Hypothalamus (tissue), 51 donors: ENCODE measurements at places on chromosomes 5 and 9.

DNA sequence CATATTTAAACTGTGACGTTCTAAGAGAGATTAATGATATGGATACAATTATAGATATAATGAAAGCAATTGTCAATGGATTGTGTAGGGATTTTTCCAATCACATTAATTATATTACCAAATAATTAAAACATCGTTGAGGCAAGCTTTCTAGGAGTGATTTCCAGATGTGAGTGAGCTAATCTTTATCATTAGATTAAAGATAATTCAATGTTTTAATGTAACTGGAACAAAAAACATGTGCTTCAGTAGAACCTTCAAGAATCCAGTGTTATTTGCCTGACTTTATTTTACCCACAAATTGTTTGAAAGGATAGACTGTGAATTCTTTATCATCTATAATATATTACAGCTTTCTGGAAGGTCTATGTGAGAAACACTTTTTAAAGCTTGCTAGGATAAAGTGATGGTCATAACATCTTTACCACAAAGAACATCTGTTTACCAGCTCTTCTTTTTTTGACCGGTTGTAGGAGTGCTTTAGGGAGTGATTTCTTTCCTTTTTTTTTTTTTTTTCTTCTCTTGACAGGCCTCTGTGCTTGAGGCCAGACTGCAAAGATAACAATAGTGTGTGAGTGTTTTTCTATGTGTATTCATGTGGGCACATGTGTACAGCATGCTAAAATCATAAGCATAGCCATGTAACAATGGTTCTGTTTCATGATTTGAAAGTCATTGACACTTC is 35.0 kb downstream of the SNCAIP start:
- DNase-seq = no peak

GRCh38 chr5:88826646-88827585 is 56.1 kb downstream of the MEF2C start:
- DNase-seq = no peak

GRCh38 chr9:77879437-77879943 is 152.1 kb downstream of the GNAQ start:
- no peak for DNase-seq

- DNase-seq = no peak
These were observed 271.4 kb downstream of the ELAVL2 start for GRCh38 chr9:23554686-23555085.

DNA sequence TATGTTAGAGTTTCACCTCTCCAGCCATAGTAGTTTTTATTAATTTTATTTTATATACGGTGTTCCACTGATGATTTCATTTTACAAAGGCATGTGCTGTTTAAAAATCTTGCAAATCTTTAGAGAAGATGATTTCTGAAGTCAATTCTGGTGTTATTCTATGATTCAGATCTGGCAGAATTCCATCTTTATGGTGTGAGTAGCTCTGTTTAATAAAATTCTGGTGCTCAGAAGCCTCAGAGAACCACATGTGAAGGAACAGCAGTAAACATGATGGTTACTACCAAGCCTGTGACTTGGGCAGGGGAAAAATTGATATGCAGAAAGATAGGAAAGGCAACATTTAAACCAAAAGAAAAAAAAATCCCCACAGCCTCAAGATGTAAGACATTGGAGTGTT is 299.7 kb downstream of the NPR3 start:
- DNase-seq = no peak

DNA sequence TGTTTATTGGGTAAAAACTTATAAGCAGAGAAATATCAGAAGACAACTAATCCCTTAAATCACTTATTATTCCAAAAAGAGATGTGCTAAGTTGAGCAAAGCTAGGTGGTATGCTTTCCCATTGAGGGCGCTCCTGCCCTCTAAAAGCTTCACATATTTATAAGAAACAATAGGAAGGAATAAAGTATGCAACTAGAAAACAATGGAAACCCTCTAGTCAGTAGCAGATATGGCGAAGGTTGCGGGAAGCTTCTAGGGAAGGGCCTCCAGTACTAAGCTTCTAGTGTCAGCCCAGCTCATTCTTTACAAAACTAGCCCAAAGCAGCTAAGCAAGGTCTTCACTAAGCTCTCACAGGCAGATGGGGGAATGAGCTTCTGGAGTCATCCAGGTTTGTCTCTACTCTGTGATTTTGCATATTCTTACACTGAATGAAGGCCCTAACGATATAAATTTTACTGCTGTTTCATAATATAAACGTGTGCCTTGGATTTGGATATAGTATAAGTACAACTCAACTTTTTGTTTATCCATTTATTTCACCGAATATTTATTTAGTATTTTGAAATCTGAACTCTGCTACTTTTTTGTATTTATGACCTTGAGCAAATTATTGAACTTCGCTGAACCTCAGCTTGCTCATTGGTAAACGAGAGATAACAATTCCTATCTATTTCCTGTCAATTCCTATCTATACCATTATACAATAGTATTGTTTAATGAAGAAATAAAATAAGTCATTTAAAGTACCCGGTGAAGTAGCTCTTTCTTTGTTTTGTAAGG is 571.4 kb downstream of the ELAVL2 start:
- no peak for DNase-seq

DNA sequence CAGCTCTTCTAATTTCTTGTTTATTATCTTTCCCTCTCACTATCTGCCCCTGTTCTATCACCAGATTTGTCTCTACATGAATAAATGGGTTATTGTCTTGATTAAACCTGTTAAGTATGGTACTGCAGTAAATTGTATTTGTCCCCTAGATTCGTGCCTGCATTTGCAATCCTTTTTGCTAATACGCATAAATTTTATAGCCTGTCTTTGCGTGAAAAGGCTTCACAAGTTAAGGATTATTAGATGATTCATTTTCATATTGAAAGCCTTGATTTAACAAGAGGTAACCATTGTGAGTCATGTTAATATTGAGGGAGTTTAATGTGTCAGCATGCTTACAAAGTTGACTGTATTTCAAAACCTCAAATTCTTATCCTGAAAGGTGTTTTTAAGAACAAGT is 204.6 kb downstream of the PCSK1 start:
- no peak for DNase-seq

- DNase-seq = no peak
These were observed 11.7 kb upstream of the SETX start for GRCh38 chr9:132366481-132366880.

DNA sequence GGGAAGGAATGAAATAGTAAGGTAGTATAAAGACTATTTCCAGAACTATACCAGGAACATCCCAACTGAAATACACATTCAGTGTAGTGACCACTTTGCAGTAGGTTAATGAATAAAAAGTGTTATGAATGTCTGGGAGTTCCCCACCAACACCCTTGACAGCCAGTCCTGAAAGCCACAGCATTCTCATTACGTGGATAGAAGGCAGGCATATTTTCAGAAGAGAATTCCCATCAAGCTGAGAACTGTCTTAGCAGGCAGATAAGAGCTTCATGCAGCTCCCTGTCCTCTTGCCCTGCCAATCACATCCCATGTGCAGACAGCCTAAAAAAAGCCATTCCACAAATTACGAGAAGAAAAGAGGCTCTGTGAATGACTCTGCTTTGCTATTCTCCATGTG is 695.0 kb downstream of the DTWD2 start:
- no peak for DNase-seq

- no peak for DNase-seq
These were observed 180.1 kb upstream of the MVB12B start for GRCh38 chr9:126146254-126147145.

- DNase-seq = no peak
These were observed 74.9 kb upstream of the HMHB1 start for GRCh38 chr5:143737062-143737461.

GRCh38 chr9:137048655-137049543 is 2.9 kb upstream of the NPDC1 start:
- DNase-seq = no peak

DNA sequence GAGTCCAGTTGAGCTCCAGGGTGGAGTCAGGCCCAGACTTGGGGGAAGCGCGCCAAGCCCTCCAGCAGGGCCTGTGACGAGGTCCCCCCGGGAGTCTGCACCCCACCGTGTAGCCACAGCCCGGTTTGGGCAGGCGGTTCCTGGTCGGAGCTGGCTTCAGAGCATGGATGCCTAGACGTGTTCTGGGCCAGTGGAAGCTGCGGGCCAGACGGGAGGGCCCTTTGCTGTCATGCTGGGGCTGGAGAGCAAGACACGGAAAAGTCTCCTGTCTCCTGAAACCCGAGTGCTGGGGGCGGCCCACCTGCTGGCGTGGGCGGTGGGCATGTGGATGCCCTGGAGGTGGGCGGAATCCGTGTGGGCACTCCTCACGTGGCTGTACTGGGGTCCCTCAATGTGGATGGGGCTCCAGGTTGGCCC is 1.9 kb downstream of the GPSM1 start:
- no peak for DNase-seq

- DNase-seq = no peak
These were observed 3.2 kb downstream of the ZNF366 start for GRCh38 chr5:72503888-72504491.

DNA sequence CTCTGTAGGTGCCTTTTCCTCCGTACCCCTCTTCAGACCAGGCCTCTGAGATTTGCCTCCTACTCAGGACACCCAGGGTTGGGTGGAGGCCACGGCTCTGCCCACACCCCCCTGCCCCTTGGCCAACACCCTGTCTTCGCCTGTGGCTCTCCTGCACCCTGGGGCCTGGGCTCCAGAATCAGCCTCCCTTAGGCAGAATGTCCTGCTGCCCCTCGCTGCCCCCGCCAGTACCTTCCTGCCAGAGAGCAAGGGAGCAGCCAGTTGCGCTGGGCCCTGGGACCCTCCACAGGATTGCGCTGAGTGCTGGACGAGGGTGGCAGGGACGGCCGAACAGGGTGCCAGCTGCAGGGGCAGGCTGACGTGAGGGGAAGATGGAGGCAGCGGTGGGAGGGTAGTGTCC is 53.5 kb downstream of the COL5A1 start:
- DNase-seq = no peak

DNA sequence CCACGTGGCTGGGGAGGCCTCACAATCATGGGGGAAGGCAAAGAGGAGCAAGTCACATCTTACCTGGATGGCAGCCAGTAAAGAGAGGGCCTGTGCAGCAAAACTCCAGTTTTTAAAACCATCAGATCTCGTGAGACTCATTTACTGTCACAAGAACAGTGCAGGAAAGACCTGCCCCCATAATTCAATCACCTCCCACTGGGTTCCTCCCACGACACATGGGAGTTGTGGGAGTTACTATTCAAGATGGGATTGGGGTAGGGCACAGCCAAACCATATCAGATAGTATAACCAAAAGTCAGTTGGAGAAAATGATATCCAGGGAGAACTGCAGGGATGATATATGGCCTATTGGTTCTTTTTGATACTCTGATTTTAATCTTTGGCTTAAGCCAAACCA is 10.0 kb upstream of the CAVIN4 start:
- DNase-seq = no peak

DNA sequence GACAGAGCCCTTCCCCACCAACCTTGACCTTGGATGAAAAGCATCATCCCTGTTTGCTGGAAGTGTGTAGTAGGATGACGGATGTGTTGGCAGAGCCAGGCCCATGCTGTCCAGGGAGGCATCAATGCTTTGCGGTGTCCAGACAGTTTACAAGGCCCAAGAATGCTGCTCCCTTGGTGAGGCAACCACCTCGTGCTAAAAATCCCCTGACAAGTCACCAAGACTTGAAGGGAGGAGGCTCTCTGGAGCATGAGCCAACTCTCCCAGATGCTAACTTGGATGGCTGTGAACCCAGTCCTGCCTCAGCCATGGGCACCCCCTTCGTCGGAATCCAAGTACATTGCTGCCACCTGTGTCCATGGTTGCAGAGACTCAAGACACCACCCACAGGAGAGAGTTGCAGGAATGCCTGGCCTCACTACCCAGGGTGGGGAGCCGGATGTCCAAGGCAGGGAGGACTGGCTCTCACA is 9.5 kb upstream of the NKD2 start:
- DNase-seq = no peak

DNA sequence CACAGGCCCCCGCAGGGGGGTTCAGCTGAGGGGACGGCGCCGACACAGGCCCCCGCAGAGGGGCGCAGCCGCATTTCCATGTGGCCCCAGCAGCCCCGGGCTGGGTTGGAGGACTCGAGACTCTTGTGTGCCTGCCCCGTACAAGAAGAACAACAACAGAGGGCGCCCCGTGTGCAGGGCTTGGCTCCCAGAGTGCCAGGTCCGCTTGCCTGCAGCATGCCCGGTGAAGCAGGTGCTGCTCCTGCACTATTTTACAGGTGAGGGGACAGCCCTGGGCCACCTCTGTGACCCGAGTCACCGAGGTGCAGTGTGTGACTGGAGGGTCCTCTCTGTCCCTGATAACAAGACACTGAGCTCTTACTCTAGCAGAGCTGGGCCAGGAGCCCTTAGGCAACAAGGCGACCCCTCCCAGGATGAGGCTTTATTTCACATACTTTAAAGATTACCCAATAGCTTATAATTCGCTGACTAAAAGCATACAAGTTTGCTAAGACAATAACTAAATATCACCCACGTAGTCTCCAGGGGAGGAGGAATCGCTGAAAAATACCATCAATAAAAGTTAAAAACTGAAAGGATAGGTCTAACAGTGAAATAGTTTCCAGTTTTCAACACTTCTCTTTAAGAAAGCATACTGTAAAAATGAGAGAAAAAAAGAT is 41.7 kb upstream of the SLC9A3 start:
- DNase-seq = no peak

GRCh38 chr5:112077180-112077579 is 320.2 kb upstream of the NREP start:
- no peak for DNase-seq

GRCh38 chr9:111807197-111807596 is 12.5 kb upstream of the SHOC1 start:
- DNase-seq = no peak

GRCh38 chr9:105245891-105246161 is 1.4 kb downstream of the SLC44A1 start:
- DNase-seq = no peak

DNA sequence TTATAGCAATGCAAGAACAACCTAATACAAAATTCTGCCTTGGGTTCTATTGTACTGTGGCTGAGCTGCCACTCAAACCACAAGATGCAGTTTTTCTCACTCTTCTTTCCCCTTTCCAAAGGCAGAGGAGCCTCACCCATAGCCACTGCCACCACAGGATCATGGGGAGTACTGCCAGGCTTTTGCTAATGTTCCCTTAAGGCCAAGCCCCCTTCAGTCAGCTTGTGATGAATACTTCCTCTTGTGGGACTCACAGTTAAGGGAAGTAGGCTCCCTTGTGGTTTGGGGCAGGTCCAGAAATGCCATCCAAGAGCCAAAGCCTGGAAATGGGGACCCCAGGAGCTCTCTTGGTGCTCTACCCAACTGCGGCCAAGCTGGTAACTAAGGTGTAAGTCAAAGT is 258.7 kb downstream of the SPATA31D1 start:
- DNase-seq = no peak

GRCh38 chr5:7453947-7454346 is 58.0 kb downstream of the ADCY2 start:
- DNase-seq = no peak

DNA sequence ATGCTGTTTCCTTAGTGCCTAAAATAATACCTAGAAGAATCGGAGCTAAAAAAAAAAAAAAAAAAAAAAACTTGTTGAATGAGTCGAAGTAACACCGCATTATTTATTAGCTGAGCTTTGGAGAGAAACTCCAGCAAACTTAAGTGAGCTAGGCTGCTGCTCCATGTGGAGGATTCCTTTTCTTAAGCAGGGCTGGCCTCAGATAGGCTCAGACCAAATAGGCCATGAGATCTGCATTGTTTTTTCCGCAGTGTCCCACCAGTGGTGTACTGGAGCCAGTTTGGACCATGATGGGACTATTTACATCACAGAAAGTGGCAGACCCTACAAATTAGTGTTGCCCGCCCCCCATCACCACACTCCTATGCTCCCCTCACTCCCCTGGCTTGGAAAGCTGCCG is 341.4 kb downstream of the DTWD2 start:
- no peak for DNase-seq
